GM04504 (cell line): ENCODE measurements at places on chromosomes 1 and 21.

- DNase-seq = peak; percentile 68
Observed at GRCh38 chr1:101174722-101175121, 62.1 kb upstream of the S1PR1 start.

DNA sequence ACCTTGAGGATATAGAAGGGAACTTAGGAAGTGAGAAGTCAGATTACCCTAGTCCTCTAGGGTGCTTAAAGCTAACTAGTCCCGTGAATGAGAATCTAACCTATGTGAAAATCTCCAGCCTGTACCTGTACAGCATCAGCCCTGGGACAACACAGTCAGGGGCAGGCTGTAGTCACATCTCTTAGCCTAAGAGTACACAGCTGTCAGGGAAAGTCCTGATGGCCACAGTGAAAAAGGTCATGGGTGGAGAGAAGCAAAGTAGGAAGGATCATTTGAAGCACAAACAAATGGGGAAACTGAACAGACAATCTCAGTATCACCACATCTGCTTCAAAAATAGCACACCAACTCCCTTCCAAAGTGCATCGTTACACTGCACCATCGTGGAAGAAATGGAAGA is 11.7 kb downstream of the CTSK start:
- no peak for DNase-seq

- DNase-seq = peak; percentile 60
Observed at GRCh38 chr1:52139817-52140540, 1.9 kb upstream of the ZFYVE9 start.

- DNase-seq = no peak
Observed at GRCh38 chr1:202834771-202835547, 24.2 kb downstream of the PCAT6 start.

GRCh38 chr1:91189096-91189495 is 167.3 kb upstream of the ZNF644 start:
- no peak for DNase-seq

DNA sequence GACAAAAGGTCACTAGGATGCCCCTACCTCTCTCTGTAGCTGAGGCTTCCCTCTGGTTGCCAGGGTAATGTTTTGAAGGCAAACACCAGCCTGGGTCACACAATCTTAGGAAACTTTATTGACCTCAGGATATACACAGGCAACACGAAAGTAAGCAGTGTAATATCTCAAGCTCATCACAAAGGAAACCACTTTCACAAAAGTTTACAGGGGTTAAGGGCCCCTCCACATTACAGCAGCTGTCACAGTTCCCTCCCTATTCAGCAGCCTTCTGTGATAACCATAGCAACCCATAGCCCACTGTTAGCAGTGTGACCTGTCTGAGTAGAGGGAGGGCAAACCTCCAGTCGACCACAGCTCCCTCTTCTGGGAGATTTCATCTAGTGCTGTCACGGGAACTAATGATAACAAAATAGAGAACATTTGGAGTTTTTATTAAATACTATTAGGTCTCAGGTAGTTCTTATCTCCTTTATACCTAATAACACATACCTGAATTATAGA is 149.8 kb downstream of the PTPRC start:
- DNase-seq = no peak

GRCh38 chr1:31764312-31765040 is at the start of gene ADGRB2:
Gene ADGRB2, minus strand, starts transcription at chr1:31764340. Its CDS starts 7,119 bp downstream, at chr1:31757221.
- DNase-seq = no peak
